ENCODE measurements at places on chromosomes 3 and 15.
A peak's percentile ranks its signal among the peaks of the same experiment; 100 is the strongest.

DNA sequence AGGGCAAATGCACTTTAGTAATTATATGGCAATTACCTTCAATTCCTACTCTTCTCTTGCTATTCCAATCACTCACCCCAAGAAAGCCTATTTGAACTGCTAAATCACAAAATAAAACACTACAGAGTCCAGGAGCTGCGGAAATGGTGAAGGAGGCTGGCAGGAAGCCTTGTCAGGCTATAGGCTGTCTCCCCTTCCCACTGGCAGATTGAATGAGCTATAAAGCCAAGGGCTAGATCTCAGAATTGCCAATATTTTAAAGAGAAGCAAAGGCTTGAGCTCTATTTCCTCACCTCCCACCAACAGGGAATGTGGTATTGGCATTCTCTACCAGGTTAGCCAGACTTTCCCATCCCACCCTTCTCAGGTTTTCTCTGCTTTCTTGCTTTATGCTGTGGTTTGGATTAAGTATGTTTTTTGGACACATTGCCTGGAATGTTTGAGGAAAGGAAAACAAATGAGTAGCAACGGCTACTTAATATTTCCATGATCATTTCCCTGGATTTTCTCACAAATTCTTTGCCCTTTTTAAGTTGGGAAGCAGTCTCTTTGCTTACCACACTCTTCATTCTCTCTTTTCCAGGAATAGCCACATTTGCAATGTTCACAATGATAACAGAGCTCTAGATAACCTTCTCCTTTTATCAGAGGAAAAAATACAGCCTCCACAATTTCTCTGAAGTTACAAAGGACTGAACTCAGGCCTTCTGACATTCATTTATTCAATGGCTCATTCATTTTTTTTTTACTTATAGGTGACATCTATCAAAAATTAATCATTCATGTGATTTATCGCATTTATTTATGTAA, 1125.4 kb downstream of the ROBO1 start:
- DNase-seq, result peak; percentile 48

- no peak for DNase-seq
These were observed 88.9 kb upstream of the CBLB start for GRCh38 chr3:105957722-105958121.

DNA sequence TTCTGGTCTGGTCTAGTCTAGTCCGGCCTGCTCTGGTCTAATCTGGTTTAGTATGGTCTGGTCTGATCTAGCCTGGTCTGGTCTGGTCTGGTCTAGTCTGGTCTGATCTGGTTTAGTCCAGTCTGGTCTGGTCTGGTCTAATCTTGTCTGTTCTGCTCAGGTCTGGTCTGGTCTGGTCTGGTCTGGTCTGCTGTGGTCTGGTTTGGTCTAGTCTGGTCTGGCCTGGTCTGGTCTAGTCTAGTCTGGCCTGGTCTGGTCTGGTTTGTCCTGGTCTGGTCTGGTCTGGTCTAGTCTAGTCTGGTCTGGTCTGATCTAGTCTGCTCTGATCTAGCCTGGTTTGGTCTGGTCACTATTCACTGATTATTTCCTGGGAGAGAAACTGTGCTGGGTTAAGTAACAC, 84.1 kb upstream of the PRR23E start:
- DNase-seq, result no peak

- DNase-seq, result no peak
These were observed 377.0 kb downstream of the GAP43 start for GRCh38 chr3:116000311-116000710.

DNA sequence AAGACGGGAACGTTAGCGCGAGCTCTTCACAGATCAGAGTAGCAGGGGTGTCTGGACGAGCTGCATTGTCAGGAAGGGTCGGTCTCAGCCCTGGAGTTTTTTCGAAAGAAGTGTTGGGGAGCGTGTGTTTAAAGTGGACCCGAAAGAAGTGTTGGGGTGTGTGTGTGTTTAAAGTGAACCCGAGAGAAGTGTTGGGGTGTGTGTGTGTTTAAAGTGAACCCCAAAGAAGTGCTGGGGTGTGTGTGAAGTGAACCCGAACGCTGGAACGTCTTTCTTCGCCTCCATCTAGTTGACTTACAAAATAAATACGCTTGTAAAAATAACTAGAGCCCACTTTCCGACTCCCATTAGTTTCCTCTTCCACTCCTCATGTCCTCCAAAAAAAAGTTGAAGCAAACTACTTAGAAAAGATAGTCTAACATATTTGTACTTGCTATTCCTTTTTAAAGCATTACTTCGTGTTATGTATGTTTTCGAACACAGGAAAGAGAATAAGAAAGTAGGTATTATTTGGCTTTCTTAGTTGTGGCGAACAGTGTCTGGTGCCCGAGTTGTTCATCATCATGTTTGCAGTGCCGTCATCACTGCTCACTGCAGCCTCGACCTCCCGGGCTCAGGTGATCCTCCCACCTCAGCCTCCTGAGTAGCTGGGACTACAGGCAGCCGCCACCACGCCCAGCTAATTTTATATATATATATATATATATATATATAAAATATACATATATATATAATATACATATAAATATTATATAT, 1.0 kb downstream of the LRCH3 start:
- DNase-seq, result peak; percentile 64

DNA sequence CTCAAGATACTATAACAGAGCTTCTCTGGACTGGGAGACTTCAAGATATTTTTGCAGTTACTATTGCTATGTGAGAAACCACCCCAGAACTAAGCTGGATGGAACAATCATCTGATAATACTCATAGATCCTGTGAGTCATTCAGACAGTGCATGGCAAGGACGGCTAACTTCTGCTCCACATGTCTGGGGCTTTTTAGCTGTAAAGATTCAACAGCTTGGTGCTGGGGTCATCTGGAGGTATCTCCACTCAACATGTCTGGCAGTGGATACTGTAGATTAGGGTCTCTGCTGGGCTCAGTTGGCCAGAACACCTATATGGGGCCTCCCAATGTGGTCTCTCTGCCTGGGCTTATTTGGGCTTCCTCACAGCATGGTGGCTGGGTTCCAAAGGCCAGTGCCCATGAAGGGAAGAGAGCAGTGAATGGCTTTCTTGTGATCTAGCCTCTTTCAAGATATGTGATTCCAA, 117.3 kb upstream of the SLC7A14 start:
- peak; percentile 11 for DNase-seq

GRCh38 chr3:54661151-54661550, 266.7 kb downstream of the LRTM1 start:
- DNase-seq, result no peak

Measured in erythroblast (primary cell).